ENCODE measurements at places on chromosomes 13 and 19.

DNA sequence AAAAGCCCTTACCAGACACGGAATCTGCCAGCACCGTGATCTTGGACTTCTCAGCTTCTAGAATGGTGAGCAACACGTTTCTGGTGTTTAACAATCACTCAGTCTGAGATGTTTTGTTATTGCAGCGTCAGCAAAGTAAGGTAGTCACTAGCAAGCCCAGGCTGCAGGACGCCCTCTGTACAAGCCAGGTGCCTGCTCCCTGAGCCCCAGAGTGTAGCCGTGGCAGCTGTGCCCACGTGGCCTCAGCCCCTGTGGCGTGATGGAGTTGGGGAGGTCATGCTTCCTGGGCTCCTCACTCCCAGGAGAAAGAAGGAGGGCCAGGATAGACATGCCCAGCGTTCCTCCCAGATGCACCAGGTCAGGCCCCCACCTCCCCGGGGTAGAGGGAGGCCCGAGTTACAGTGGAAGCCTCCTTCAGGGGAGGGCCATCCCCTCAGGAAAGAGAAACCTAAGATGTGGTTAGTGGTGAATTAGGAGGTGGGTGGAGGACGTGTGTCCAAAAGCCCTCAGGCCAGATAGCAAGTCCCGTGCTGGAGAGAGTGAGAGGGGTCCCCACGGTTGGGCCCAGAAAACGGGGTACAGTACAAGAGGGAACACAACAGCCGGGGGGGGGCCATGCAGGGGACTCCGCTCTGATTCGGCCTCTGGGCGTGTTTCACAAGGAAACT is 169.6 kb upstream of the SOX1 start:
- DNase-seq = no peak

- no peak for DNase-seq
Measured at GRCh38 chr19:2129486-2129885, 21.9 kb downstream of the AP3D1 start.

GRCh38 chr13:112586334-112586960 is 1.5 kb downstream of the TUBGCP3 start:
- no peak for DNase-seq

- DNase-seq = no peak
Measured at GRCh38 chr13:109273326-109273751, 513.0 kb downstream of the IRS2 start.

GRCh38 chr13:64510747-64511146 is 2719.4 kb downstream of the PCDH9 start:
- no peak for DNase-seq

DNA sequence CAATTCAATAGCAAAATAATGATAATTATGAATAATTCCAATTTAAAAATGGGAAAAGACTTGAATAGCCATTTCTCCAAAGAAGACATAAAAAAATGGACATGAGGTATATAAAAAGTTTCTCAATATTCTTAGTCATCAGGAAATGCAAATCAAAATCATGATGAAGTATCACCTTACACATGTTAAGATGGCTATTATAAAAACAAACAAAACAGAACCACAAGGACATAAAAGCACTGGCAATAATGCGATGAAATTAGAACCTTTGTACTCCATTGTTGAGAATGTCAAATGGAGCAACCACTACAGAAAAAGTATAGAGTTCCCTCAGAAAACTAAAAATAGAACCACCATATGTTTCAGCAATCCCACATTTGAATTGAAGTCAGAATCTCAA is 1186.1 kb downstream of the SLITRK5 start:
- no peak for DNase-seq

DNA sequence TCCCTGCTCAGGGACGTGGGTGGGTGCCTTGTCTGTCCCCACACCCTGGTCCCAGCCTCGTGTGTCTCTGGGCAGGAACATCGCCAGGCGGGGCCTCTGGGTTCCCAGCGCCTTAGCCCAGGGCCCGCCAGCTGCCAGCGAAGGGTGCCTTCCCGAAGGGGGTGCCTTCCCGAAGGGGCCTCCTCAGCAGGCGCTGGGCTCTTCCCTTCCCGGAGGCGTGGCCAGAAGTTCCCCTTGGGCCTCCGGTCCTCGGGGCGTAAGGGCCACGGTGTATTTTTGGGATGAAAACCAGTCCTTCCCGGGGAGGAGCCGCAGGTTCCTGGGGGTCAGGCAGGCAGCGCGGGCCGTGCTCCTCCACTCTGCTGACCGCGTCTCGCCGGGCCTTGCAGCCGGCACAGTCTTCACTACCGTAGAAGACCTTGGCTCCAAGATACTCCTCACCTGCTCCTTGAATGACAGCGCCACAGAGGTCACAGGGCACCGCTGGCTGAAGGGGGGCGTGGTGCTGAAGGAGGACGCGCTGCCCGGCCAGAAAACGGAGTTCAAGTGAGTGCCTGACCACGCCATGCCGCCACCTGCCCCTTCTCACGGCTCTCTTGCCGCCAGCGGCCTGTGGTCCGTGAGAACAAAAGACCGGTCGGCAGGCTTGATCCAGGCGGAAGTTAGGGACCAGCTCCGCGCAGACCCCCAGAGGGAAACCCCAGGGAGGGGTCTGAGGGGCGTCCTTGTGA is 6.9 kb downstream of the BSG start:
- no peak for DNase-seq

- peak; percentile 24 for DNase-seq
Measured at GRCh38 chr19:5480427-5480836, 25.2 kb downstream of the ZNRF4 start.

DNA sequence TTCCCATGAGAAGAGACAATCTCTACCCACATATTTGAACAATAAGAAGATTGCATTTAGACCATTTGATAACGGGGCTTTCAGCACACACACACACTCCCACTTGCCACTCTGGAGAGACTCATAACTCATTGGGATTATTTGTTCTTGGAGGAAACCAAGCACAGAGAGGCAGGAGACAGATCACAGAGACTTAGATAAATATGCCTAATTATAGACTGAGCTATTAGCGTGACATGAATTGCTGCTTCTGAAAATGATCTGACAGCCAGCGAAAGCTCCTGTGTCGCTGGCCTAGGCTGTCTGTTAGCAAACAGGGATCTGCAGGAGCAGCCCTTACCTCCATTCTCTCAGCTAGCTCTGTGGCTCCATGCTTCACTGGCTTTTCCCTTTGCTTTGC is 111.4 kb downstream of the CCNA1 start:
- DNase-seq = no peak

GRCh38 chr19:14107581-14108461 is 9.7 kb downstream of the PRKACA start:
- no peak for DNase-seq

GRCh38 chr13:84038001-84038400 is 155.7 kb upstream of the SLITRK1 start:
- DNase-seq = no peak

DNA sequence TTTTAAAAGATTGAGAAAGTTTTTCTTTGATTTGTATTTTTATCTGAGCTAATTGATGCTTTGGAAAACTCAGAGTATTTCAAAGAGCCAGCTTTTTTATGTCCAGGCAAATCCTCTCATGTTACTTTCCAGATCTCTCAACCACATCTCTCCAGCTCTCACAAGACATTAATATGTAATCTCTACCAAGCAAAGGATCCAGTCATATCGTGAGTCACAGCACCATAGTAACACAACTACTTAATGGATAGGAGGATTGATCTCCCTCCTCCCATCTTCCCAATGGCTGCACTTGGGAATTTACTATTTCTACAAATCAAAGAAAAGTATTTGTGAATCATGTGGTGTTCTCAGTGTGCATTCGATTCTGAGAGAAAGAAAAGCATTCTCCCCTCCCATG is 63.3 kb downstream of the POU4F1 start:
- DNase-seq = no peak

DNA sequence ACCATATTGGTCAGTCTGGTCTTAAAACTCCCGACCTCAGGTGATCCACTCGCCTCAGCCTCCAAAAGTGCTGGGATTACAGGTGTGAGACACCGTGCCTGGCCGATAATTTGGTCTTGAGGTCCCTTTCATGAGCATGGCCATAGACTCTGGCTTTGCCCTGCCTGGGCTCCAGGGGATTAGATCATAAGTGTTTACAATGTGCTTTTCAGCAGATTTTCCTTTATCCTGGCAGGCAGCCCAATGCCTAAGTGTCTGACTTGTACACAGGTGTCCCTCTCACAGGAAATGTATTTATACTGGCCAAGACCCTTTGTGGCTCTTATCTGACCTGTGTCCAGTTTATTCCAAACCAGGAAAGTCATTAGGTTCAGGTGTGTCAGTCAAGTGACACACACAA is 15.9 kb downstream of the BCAM start:
- DNase-seq = no peak

GRCh38 chr19:46603195-46603637 is 2.1 kb downstream of the CALM3 start:
- DNase-seq = no peak

DNA sequence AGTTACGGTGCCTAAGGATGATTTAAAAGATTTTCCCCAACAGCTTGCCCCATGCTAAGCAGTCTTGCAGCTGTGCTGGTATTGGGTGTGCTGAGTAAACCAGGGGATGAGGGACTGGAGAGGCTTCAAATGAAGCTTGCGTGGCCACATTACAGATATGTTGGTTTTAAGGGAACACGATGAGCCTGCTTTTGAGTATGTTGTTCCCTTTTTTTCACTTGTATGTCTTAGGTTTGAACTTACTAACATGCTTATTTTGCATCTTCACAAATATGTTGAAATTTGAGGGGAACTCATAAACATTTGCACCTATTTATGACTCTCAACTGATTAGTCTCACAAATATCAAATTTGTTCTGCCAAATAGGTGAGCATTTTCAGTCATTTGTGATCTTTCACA is 2.0 kb upstream of the IL17D start:
- no peak for DNase-seq

DNA sequence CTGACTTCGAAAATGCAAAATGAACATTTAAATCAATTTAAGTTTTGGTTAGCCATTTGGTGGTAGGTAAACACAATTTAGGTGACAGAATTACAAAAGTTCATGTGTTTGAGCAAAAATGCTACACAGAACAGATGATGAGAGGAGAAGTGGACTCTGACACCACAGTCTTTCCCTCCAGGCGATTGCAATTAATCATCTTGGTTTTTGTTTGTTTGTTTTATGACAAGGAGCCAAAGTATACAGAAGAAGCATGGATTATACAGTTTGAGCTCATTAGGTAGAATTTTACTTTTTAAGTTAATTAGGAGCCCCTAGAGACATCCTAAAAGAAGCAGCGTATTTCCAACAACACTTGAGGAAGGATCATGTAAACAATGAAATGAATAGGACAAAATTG is 49.3 kb upstream of the FREM2 start:
- no peak for DNase-seq

DNA sequence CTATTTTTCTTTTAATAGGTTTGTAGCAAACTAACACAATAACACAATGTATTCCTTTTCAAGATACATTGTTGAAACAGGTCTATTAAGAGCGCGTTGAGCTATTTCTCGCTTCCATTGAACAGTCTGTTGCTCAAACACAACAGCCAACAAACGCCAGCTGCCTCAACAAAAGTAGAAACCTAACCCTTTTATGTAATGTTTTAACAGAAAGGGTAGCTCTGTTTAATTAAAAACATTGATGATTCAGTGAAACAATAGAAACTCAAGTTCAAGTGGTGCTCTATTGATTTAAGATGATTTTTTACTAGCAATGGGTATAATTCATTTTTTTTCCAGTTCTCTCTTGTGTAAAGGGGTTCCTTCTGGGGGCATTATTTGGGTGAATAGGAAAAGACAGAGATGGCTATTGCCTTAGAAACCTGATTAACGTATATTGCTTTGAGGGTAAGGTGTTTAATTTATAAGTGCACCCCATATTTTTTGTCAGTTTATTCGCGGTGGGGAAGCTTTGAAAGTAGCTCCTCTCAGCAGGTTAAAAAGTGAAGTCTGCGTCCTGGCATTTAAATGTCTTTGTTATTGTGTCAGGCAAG is 14.9 kb downstream of the ZIC2 start:
- no peak for DNase-seq

DNA sequence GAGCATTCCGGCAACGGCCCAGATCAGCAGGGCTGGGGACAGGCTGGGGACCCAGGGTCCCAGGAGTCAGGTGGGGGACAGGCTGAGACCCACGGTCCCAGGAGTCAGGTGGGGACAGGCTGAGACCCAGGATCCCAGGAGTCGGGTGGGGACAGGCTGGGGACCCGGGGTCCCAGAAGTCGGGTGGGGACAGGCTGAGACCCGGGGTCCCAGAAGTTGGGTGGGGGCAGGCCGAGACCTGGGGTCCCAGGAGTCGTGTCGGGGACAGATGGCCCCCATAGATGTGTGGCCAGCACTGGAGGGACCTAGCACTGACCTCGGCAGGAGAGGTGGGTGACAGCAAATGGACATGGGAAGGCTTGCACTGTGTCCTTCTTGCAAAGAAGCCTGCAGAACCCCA is 39.7 kb upstream of the SOX1 start:
- DNase-seq = no peak

GRCh38 chr13:35781036-35782000 is 304.8 kb upstream of the MAB21L1 start:
- DNase-seq = no peak

DNA sequence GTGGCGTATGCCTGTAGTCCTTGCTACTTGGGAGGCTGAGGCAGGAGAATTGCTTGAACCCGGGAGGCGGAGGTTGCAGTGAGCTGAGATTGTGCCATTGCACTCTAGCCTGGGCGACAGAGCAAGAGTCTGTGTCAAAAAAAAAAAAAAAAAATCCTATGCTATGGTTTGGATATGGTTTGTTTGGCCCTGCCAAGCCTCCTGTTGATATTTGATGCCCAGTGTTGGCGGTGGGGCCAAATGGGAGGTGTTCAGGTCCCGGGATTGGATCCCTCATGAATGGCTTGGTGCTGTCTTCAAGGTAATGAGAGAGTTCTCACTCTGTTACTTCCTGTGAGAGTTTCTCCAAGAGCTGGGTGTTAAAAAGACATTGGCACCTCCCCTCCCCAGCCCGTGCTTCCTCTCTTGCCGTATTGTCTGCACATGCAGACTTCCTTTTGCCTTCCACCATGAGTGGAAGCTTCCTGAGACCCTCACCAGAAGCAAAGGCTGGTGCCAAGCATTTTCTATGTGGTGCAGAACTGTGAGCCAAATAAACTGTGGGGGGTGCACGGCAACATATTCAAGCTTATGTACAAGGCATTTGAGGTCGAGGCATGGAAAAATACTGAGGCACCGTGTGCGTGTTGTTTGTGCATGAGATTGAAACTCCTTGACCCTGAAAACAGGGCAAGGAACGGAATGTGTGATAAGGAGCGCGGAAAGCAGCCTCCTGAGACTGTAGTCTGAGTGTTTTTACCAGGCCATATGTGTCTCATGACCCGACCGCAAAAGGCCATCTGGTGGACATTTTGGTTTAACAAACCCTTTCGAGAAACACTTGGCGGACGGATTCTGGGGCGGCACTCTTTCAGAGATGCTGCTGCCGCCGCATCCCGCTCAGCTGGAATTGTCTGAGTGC is 7.3 kb downstream of the SIGLEC9 start:
- DNase-seq = peak; percentile 73
